Fibroblast of mammary gland (primary cell): ENCODE measurements at places on chromosomes 4 and X.

DNA sequence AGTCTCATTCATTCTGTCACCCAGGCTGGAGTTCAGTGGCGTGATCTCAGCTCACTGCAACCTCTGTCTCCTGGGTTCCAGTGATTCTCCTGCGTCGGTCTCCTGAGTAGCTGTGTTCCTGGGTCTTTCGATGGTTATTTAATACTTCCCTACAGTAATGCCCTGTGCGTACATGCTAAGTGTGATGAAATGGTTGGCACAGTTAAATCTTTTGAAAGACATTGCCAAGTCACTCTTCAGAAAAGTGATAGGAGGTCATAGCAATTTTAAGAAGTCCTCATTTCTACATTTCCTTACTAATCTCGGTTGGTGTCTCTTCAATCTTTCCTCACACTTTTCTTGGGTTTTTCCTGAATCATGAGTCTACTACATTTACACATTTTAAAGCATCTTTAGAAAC is 14.4 kb downstream of the HTT-AS start:
- DNase-seq: no peak

- DNase-seq: no peak
Measured at GRCh38 chrX:104863466-104863865, 297.5 kb downstream of the IL1RAPL2 start.

- peak; percentile 9 for DNase-seq
Measured at GRCh38 chr4:121187206-121187605, 23.1 kb upstream of the TNIP3 start.

- no peak for DNase-seq
Measured at GRCh38 chr4:90718931-90719330, 591.7 kb downstream of the CCSER1 start.

DNA sequence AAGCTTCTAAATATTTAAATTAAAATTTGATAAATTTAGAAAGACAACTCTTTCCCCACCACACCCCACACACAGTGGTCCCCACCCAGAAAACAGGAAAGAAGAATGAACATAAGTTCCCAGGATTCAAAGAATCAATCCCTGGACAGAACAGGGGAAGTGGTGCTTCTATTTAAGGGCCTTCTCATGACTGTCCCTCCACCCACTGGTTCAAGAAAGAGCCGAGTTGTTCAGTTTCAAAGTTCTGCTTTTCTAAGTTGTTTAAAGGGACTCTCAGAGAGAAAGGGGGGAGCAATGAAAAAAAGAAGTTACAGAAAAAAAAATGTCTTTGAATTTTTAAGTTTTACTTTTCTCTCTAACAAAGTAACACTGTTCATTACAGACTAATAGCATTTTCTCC is 195.8 kb downstream of the PDGFC start:
- DNase-seq: no peak

DNA sequence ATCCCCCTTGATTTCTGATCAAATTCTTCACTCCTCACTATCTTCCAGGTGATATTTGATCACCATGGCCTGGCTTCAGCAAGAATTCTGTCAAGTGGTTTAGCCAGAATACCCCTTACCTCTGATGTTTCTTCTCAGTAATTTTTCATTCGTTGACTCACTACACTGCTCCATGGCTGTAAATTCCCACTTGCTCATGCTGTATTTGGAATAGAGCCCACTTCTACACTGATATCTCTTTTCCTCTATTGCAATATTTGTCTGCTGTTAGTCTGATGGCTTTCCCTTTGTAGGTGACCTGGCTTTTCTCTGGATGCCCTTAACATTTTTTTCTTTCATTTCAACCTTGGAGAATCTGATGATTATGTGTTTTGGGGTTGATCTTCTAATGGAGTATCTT is 73.9 kb upstream of the DIPK2B start:
- DNase-seq: peak; percentile 15

- DNase-seq: peak; percentile 46
Measured at GRCh38 chrX:51332188-51332942, at the start of gene NUDT10. TSS of gene NUDT10 (plus strand) at chrX:51332822. CDS start at chrX:51332966, 144 bp downstream.

- no peak for DNase-seq
Measured at GRCh38 chrX:46330981-46331380, 214.2 kb downstream of the ZNF674 start.

DNA sequence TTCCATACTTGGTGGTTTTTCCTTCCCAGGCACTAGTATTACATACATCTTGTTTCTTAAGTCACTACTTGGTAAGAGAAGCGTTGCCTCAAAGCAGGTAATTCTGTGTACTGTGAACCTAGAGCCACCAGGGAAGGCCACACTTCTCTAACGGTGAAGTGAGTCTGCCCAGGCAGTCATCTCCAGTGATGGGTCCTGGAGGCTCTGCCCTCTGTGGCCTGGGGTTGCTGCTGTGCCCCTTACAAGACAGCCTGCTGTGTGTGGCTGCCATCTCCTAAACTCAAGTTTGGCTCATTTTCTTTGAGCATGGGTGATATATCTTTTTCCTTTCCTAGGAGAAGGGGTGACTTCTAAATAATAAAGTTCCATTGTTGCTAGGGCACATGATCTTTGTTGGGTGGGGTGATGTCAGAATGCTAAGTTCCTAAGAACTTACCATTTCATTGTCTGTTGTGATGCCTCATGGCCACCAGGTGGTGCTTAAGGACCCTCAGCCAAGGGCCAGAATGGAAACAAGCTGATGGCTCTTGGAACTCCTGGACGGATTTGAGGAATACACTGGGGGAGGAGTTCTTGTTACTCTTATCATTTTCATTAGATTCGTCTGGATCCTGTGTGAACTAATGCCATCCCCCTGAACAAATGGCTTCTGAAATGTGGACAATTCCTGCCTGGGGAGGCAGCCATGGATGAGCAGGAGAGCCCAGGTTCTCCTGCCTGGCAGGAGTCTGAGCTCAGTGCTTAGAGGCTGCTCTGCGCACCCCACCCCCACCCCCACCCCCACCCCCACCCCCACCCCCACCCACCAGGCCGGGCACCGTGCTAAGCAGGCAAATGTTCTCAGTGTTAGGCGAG is 41.1 kb upstream of the WDR1 start:
- peak; percentile 78 for DNase-seq

DNA sequence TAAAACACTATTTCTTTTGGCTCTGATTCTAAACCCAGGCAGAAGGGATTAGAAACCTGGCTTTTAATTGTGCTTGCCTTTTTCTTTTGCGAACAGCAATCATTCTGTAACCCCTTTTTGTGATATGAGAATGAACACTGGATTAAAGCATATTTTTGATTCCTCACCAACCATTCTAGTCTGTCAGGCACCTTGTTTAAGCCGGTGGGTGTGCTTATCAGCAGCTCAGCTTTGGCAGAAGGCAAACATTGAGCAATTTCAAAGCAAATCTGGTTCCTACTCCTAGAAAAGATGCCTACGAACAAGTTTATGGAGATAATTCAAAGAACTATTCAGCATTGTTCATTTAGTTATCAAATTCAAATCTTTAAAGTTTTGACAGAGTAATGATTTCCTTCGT is 265.1 kb upstream of the FAM241A start:
- DNase-seq: no peak

- peak; percentile 22 for DNase-seq
Measured at GRCh38 chr4:138898282-138898681, 117.3 kb upstream of the NOCT start.

DNA sequence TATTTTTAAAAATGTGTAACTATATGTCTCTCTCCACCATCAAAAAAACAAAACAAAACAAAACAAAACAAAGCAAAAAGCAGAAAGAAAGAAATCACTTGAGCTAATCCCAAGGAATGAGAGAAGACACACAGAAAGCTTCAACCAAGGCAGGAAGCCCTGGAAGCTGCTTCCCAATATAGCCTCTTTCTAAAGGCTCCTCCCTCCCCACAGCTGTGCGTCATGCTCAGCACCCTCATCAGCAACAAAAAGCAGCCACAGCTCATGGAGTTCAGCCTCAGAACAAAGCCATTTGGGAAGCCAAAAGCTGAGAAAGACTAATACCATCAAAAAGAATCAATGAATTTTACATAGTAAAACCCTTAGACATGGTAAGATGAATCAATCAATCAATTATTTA is 501.6 kb upstream of the SMIM31 start:
- DNase-seq: peak; percentile 8

GRCh38 chrX:4627414-4627813 is 914.0 kb upstream of the PRKX start:
- DNase-seq: no peak

- DNase-seq: peak; percentile 17
Measured at GRCh38 chrX:79110731-79111130, 33.8 kb upstream of the GPR174 start.

DNA sequence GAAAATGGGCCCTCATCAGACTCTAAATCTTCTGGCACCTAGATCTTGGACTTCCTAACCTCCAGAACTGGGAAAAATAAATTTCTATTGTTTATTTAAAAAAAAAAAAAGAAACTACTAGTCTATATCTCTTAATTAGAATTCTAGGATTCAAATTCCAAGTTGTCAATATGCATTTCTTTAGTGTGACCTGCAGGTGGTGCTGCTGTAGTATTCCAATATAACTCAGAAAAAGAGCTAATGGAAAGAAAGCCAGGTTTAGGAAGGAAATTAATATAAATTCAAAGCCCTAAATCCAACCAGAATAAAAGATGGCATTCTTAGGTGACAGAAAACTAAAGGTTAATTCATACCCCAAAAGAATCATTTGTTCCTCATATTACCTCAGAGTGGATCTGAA is 80.0 kb upstream of the NALF2 start:
- peak; percentile 33 for DNase-seq

GRCh38 chr4:31234901-31235300 is 514.7 kb downstream of the PCDH7 start:
- no peak for DNase-seq

DNA sequence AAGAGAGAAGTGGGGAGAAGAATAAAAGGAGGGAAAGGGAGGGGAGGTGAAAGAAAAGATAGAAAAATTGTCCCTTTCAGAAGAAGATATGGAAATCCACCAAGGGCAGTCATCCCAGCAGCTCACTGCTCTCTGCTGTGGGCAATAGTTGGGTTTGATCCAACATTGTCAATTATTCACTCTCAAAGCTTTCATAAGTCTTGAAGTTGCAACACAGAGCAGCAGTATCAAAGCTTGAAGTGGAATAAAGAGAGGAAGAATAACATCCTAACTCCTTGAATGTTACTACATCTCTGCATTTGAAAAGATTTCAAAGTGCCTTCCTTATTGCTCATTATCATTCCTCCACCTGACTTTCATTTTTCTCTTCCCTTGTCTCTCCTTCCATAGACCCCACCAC is 62.3 kb upstream of the HHIP start:
- peak; percentile 70 for DNase-seq

DNA sequence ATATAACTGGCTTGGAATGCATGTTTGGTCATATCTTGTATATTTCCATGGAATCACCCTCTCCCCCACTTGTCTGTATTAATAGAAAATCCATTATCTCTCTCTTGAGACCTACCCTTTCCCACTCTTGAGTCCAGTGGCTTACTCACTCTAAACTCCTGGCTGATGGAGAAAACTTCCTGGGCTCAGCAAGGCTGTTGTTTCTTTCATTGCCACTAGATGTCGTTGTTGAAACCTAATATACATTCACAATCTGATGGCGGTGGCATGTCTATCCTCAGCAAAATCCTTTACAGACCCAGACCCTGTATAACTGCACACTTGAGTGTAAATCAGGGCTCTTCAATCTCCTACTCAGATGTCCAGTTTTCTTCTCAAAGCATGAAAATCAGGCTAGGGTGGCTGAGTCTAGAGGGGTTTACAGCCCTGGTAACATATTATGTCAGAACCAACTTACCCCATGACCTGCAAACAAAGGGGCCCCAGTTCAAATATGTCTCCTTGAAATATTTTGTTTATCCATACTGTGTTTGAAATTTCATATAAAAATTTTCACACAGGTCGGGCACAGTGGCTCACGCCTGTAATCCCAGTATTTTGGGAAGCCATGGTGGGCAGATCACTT is 70.0 kb upstream of the FAM241A start:
- DNase-seq: peak; percentile 86

- DNase-seq: no peak
Measured at GRCh38 chrX:1185561-1185960, 26.9 kb downstream of the CRLF2 start.

DNA sequence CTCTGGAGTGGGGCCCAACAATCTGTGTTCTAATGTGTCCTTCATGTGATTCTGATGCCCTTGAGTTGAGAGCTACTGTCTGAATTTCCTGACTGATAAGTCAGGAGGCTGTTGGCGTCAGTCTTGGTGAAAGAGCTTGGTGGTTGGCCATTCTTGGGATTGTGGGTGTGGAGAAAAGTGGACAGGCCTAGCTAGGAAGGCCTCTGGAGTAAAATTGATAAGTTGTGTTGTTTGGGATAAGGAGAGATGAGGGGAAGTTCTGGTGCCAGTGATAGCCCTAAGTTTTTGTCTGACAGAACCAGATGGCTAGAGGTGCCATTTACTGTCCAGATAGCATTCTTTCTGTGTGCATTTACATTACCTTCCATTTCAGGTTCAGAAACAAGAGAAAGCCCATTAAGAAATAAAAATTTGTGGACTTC is 11.7 kb downstream of the NSD2 start:
- DNase-seq: no peak

DNA sequence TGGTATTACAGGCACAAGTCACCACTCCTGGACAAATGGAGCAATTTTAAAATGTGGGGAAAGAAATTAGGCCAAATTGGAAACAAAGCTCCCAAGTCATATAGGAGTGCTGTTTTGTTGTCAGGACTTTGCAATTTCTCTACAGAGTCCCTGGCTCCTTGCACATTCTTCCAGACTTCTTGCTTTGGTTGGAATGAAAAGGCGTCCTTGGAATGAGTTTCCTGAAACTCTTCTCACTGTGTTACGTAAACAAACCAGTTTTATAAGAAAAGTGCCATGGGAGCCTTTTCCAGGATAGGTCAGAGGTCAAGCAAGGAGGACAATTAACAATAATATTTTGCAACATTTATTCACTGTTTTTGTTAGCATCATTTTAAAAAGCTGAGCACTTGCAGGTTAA is 32.4 kb upstream of the KIT start:
- no peak for DNase-seq

DNA sequence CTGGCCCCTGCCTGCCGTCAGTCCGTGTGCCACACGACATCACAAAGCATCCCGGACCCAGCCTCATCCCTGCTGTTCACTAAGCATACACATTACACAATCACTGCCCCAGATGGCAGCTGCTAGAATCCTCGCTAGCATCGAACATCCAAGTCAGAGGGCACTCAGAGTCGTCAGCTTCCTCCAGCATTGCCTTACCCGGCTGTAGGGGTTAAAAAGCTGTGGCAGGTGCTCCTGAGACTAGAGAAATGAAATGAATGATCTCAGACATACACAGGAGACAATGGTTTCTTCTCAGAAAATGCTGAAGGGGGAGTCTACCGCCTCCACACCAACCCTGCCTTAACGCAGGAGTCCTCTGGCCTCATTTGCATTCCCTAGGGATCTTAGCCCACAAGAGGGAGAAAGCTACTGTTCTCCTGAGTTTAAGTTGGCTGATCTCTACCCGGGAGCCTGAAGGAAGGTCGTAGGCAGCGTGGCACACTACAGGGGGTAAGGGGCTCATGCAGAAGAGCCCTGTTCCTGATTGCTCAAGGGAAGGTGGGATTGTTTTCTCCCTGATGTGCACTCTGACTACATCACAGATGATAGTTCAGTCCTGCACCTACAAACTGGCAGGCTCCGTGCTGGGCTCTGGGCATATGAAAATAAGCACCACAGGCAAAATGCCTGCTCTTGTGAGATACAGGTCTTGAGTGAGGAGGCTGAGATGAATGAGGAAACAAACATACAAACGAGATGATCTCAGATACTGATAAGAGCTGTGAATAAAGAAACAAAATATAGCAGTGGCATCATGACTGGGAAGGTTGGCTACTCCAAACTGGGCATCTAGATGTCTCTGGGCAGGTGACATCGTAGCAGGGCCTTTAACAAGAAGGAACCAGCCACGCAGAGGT is 2.6 kb upstream of the KIAA0232 start:
- DNase-seq: peak; percentile 26
